ENCODE measurements at places on chromosomes 3 and 15.

DNA sequence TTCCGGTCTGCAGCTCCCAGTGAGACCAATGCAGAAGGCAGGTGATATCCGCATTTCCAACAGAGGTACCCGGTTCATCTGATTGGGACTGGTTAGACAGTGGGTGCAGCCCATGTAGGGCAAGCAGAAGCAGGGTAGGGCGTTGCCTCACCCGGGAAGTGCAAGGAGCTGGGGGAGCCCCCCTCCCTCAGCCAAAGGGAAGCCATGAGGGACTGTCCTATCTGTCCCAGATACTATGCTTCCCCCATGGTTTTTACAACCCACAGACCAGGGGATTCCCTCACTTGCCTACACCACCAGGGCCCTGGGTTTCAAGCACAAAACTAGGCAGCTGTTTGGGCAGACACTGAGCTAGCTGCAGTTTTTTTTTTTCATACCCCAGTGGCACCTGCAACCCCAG is 71.8 kb downstream of the CPNE4 start:
- DNase-seq = peak; percentile 50

GRCh38 chr3:169578381-169579024 is 85.0 kb downstream of the MECOM start:
- DNase-seq = no peak

- peak; percentile 90 for DNase-seq
These were observed 113.9 kb downstream of the OXNAD1 start for GRCh38 chr3:16378920-16379319.

DNA sequence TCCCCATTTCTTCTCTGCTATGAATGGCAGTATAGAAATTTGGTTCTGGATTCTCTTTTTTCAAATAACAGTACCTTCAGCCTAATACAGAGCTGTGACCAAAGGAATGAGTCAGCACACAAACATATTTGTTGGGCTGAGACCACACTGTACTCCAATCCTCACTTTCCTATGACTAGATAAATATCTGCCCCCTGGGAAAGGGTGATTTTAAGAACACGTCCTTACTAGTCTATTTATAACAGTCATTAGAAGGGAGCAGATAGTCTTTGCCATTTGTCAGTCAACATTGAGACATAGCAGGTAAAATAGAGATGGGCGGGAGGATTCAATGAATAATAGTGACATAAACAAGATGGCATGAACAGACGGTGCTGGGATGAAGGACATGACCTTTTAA is 461.3 kb downstream of the MCTP2 start:
- no peak for DNase-seq

DNA sequence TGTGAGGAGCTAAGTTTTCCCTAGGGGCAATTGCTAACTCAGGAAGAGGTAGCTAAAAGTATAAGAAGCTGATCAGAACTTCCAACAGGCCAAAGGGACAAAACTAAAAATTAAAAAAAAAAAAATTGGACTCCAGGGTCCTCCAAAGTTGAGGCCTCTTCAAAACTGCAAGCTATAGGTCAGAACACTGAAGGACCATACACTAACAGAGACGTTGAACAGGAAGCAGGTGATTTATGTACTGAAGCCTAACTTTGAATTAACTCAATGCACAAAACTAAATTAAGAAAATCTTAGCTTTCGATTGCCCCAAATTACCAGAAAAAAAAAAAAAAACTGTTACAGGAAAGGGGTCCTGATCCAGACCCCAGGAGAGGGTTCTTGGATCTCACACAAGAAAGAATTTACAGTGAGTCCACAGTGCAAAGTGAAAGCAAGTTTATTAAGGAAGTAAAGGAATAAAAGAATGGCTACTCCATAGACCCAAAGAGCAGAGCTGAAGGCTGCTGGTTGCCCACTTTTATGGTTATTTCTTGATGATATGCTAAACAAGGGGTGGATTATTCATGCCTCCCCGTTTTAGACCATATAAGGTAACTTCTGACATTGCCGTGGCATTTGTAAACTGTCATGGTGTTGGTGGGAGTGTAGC is 442.8 kb upstream of the NECTIN3 start:
- DNase-seq = no peak

DNA sequence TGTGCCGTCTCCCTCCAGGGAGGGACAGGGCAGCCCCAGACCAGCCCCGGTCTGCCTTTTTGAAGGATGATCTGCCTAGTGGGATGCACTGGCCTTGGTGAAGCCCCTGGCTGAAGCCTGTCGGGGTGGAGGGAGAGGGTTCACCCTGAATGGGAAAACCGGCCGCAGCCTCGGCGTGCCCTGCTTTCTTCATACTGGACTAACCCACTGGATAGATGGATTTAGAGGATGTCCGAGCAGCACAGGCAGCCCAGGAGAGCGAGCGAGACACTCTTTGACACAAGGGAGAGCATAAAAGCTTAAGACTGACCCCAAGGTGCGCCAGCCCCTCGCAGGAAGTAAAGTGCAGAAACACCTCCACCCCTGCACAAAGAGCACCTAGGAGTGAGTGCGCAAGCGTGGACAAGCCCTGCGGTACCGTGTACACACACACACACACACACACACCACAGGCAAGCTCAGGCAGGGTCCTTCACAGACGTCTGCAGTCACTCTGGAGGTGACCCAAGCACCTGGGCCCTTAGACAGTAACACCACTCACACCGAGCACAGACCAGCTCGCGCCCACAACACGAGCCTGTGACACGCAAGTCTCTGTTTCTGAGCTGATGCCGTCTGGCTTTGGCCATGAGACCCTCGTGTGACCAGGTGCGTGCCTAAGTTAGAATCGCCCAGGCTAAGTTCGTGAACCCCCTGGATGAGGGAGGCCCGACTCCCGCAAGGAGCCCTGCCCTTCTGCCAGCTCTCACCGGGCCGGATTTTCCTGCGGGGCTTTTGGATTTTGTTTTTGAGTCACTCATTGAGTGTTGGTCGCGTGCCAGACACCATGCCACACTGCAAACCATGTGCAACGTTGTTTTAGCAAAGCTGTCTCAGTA is 11.3 kb downstream of the SEMA4B start:
- DNase-seq = no peak

DNA sequence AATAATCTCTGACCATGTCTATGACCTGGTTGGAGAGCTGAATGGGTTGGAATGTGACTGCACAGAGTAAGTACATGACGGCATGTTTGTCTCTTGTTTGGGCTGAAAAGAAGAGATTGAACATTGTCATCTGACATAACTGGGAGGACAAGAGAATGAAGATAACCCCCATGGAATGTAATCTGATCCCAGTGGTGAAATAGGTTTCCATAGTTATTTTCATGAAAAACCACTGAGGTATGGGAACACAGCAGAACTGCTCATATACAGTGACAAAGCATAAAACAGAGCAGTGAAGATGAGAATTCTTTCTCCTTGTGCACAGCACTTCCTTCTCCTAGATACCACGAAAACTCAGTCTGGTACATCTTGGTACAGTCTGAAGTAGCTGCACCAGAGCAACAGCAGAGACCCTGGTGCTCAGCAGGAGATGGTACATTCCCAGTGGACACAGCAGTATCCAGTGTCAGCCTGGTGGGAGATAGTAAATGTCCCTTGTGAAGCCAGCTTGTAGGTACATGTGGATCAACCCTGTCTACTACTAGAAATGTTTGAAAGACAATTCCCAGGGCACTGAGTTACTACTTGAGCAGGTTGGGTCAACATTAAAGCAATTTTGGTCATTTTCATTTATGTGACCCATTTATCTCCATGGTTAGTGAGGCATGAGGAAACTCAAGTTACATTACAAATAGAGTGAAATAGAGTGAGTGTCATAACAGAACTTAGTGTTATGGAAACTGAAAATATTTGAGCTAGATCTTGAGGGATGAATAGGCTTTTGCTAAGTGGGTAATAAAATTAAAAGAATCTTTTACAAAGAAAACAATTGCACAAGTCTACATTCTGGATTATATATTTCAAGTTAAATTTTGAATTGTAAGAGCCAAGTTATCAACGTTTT is 178.3 kb downstream of the SUCNR1 start:
- no peak for DNase-seq

- DNase-seq = no peak
These were observed 317.4 kb downstream of the C3orf38 start for GRCh38 chr3:88467191-88467590.

- no peak for DNase-seq
These were observed 707.0 kb downstream of the ROBO2 start for GRCh38 chr3:77746892-77747291.

DNA sequence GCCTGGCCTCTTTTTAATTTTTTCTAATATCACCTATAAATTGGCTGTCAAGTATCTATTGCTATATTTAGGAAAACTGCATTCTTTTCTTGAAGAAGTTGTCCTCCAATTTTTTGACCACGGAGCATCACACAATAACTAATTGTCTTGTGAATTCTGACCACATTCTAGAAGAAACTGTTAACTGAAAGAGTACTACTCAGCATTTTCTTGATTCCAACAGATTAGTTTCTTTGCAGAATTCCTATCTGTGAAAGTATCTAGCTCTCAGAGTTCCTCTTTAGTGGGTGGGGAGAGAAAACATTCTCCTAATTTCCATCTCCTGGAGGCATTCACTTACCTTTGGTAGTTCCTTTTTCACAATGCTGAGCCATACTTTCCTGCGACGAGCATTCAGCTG is 31.1 kb downstream of the INO80 start:
- no peak for DNase-seq

DNA sequence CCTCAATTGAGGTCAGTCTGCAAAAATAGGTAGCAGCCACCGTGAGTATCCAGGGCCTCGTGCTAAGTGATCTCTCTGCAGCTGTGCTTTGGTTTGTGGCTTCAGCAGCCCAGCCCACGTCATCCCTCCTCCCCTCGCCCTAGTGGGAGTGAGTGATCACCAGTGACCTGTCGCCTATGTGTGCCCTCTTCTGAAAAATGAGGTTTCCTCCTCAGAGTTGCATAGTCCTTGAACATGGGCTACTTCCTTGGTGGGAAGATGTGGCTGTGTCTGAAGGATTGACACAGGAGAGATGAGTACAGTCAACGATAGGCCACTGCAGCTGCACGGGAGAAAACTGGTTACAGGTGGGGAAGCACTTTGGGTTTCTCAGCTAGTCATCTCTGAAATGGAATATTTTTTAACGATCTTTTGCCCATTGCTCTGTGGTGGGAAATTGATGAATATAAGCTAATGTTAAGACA is 144.8 kb upstream of the BHLHE40 start:
- peak; percentile 57 for DNase-seq

GRCh38 chr15:59170295-59171066 is 36.2 kb upstream of the LDHAL6B start:
- DNase-seq = no peak

DNA sequence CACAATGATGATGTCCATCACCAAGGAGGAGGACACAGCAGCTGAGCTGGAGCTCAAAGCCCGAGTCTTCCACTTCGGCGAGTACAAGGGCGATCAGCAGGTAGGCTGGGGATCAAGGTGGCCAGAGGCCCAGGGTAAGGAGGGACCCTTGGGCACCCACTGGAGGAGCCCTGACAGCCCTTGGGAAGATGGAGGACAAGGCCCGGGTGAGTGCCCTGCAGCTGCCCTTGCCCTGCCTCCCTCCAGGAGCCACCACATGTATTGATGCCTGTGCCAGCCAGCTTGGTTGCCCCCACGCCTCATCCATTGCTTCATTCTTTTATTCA is 38.4 kb downstream of the CFAP100 start:
- no peak for DNase-seq

- DNase-seq = no peak
These were observed 26.9 kb upstream of the GOLGA8B start for GRCh38 chr15:34610354-34610753.

DNA sequence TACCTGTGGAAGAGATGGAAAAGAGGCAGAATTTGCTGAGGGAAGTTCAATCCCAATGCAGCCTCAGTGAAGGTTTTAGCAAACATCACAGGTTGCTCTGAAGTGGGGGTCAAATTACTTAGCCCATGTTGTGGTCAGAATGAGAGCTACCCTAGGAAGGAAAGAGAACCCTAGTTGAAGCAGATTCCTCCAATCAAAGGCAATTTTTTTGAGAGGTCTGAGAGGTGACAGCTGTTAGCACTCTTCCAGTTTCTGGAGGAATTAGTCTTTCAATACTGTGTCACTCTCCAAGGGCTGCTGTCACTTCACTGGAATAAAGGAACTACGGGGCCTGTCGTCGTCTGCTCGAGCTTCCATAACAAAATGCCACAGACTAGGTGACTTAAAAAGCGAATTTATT is 584.2 kb upstream of the DPPA4 start:
- no peak for DNase-seq

- DNase-seq = no peak
These were observed 128.0 kb downstream of the GMNC start for GRCh38 chr3:190734490-190734889.

- no peak for DNase-seq
These were observed 1.5 kb upstream of the CACNA2D3 start for GRCh38 chr3:54120657-54121413.

DNA sequence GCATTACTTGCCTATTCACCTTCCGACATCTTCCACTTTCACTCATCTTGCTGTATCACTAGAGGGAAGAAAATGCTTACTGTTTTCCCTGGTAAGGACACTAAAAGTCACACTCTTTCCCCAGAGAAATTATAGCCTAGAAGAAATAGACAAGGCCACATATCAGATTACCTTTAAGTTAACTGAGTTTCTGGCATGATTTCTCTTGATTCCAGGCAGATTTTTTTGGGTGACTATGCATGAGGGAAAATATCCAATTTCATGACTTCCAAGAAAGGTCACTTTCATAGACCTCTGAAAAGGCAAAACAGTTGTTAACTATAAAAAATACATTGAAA is 30.3 kb downstream of the TCF12 start:
- no peak for DNase-seq

GRCh38 chr15:98952381-98952803 is 55.2 kb downstream of the PGPEP1L start:
- no peak for DNase-seq

DNA sequence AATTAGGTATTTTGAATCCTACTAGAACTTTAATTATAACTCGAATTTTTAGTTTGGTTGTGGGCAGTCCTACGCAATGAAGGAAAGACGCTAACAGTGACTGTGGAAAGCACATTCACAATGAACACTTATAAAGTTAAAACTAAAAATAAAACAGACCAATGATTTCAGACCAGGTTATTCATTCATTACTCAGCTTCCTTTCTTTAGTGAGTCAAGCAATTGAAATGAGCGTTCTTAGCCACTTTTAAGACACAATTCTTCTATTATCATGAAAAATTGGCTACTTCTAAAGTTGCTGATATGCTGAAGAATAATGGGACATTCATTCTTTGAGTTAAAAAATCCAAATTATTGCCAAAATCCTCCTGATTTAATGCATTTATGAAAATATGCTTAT is 66.0 kb upstream of the CMSS1 start:
- no peak for DNase-seq

GRCh38 chr3:12049675-12050074 is 45.5 kb downstream of the SYN2 start:
- DNase-seq = peak; percentile 21

GRCh38 chr3:195440379-195440778 is 2.4 kb downstream of the ACAP2 start:
- DNase-seq = no peak

Data from suppressor macrophage treated with lipopolysaccharide for 1 hour (primary cell).